ENCODE measurements at places on chromosomes 5 and 9.
A peak's percentile ranks its signal among the peaks of the same experiment; 100 is the strongest.

DNA sequence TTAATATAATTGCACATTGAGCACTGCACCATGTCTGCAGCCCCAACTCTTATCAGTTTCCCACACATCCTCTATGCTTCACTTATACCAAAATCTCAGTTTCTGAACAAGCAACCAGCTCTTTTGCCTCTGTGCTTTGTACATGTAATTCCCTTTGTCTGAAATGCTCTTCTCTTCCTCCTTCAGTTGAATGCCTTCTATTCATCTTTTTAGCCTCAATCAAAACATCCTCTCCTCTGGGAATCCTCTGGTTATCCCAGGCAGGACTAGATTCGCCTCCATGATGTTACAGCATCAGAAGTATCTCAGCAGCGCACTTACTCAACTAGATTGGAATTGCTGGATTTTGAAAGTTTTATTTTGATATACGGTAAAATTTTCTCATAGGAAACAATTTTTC lies 143.3 kb downstream of the GAS1 start:
- DNase-seq, result no peak

DNA sequence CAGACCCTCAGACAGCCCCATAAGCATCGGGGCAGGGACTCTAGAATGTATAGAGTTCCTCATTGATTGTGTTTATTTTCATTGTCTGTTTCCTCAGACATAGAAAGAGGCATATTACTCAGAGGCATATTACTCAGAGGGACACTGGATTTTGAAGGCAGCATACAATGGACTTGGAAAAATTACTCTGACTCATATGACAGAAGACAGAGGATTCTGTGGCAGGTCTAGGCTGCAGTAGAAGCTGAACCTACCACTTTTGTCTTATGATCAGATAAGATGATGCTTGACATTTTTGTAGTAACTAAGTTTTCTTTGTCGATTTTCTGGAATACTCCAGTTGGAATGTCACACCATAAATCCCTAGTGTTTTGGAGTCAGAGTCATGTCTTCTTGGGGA lies 105.2 kb downstream of the ST8SIA4 start:
- DNase-seq, result no peak

DNA sequence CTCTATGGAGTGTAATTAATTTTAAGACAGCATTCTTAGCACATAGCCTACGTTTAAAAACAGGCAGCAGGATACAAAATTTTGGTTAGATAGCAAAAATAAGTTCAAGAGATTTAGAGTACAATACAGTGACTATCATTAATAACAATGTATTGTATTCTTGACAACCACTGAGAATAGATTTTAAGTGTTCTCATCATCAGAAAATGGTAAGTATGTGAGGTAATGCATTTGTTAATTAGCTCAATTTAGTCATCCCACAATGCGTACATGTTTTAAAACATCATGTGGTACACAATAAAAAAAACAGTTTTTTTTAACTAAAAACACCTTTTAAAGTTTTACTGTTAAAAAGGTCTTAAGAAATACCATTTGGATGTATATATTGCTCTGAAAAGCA lies 94.2 kb downstream of the MUSK start:
- no peak for DNase-seq

- no peak for DNase-seq
Measured at GRCh38 chr5:168611165-168611564, 32.0 kb upstream of the PANK3 start.

DNA sequence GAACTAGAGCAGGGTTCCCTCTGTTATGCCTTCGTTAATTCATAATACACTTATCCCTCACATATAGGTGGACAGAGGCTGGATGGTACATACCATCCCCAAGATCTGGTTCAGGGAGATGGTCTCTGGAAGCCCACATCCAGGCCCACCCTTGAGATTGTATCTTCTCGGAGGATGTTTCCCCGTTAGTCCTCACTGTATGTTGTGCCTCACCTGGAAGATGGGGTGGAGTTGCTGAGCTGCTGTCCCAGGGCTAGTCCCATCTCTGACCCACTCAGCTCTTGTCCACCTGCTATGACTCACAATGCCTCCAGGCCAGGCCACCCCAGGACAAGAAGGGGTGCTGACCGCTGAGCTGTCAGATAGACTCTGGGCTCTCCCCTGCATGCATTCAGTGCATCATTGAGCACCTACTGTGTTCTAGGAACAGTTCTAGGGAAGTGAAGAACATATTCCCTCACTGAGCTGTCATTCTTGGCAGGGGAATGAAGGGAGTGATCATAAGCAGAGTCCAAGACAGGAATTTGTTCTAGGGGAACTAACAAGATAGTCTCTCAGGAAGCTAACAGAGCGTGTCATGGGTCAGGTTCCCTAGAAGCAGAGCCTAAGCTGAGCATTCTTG lies at the start of gene CBY3:
CBY3 (minus strand) TSS at position 255 of the 622 bp plus-strand sequence; CDS start at position 139, 116 bp downstream.
- DNase-seq, result no peak

DNA sequence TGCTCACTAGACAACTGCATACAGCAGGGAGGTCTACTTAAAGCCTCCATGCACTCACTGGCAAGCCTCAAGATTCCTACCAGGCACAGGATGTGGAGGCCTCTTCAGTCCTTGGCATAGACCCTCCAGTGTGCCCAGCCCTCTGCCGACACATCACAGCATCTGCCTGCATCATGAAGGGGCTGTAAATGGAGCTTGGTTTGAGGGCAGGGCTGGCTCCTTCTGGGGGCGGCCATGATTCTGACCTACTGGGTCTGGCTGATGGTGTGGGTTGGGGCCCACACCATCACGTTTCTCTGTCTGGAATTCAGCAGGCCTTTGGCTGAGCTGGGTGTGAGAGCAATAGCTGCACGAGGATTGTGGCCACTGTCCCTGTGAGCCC lies 84.9 kb upstream of the SHB start:
- DNase-seq, result no peak

GRCh38 chr5:150458802-150459557 lies 9.4 kb upstream of the RPS14 start:
- peak; percentile 56 for DNase-seq

GRCh38 chr9:123773783-123774182 lies 156.1 kb downstream of the DENND1A start:
- DNase-seq, result no peak

GRCh38 chr5:16486711-16487111 lies 21.1 kb upstream of the ZNF622 start:
- no peak for DNase-seq

- no peak for DNase-seq
Measured at GRCh38 chr5:155140646-155141045, 127.1 kb downstream of the KIF4B start.
